ENCODE measurements at places on chromosomes 4 and X.

GRCh38 chr4:74379912-74380311 lies 15.0 kb downstream of the EREG start:
- no peak for DNase-seq

- no peak for DNase-seq
Observed at GRCh38 chr4:122733787-122734120, 1.2 kb downstream of the BBS12 start.

GRCh38 chr4:105956569-105956968 lies 61.3 kb downstream of the NPNT start:
- no peak for DNase-seq

DNA sequence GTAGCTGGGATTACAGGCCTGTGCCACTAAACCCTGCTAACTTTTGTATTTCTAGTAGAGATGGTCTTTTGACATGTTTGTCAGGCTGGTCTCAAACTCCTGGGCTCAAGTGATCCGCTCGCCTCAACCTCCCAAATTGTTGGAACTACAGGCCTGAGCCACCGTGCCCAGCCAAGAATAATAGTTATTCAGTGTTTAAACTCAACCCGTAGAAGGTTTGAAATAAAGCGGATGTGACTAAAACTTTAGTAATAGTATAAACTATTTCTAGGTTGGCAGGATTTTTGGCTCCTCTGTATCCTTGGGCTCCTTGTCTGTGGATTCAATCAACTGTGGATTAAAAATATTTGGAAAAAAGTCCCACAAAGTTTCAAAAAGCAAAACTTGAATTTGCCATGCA lies 37.8 kb downstream of the PCDH10 start:
- no peak for DNase-seq

DNA sequence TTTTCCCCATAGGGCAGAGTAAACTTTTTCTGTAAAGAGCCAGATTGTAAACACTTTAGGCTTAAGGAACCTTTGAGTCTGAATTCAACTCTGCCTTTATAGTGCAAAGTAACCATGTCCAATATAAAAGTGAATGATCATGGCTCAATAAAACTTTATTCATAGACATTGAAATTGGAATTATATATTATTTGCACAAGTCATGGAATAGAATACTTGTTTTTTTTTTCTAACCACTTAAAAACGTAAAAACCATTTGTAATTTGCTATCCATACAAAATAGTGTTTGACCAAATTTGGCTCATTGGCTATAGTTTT lies 54.1 kb upstream of the MYOZ2 start:
- no peak for DNase-seq

- DNase-seq: no peak
Observed at GRCh38 chr4:182826391-182826790, 90.8 kb downstream of the DCTD start.

- no peak for DNase-seq
Observed at GRCh38 chrX:101485212-101485949, at the start of gene ARMCX4. Gene ARMCX4 (plus strand): TSS chrX:101485456. CDS start chrX:101488590, 3,134 bp downstream.

Measured in stimulated activated CD8-positive, alpha-beta memory T cell treated with anti-CD3 and anti-CD28 coated beads, Interleukin-2, amount 100 ng/mL, for 1 hour (primary cell).